ENCODE measurements at places on chromosomes 2 and 18.

GRCh38 chr2:196440413-196440812 is 199.1 kb upstream of the CCDC150 start:
- H3K36me3 ChIP-seq: no peaks in the 10 kb centered on the region
- no peak overlapping the region for H3K27ac ChIP-seq
- DNase-seq: no peak
- H3K4me3 ChIP-seq: no peak overlapping the region
- no peaks in the 10 kb centered on the region for H3K27me3 ChIP-seq

- peak overlapping the region; percentile 56 for H3K27ac ChIP-seq
- no peaks in the 10 kb centered on the region for H3K36me3 ChIP-seq
- no peaks in the 10 kb centered on the region for H3K27me3 ChIP-seq
- peaks cover 8% of the 10 kb centered on the region for H3K4me1 ChIP-seq
- peak overlapping the region; percentile 79 for H3K4me3 ChIP-seq
- DNase-seq: no peak
Observed at GRCh38 chr18:34976534-34976898, 64.7 kb upstream of the MAPRE2 start.

DNA sequence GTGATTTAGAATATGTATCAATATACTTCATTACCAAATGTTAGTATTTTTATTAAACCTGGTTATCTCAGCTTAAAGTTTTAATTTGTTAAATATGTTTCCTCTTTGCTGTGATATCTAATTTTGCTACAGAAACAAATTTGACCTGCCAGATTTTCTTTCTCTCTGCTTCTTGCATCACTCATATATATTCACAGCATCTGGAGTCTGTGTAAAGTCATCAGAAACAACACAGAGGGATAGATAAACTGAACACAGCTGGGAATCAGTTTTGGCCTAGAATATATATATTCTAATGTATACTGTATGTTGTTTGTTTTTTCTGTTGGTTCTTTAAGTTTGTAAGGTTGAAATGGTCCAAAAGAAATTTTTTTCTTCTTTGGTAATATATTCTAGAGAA is 8.5 kb downstream of the PSMD14 start:
- no peaks in the 10 kb centered on the region for H3K36me3 ChIP-seq
- no peak overlapping the region for H3K27ac ChIP-seq
- no peak overlapping the region for H3K4me3 ChIP-seq
- no peaks in the 10 kb centered on the region for H3K4me1 ChIP-seq

DNA sequence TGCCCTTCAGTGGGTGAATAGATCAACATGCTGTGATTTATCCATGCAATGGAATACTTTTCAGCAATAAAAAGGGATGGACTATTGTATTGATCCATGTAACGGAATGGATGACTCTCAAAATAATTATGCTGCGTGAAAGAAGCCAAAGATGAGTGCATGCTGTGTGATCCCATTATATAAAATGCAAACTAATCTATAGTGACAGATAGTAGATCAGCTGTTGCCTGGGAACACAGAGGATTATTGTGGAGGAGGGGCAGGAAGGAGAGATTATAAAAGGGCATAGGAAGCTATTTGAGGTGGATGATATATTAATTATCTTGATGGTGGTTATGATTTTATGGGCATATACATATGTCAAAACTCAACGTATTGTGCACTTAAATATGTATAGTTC is 55.5 kb upstream of the ADAM23 start:
- no peaks in the 10 kb centered on the region for H3K27me3 ChIP-seq
- no peaks in the 10 kb centered on the region for H3K4me1 ChIP-seq
- H3K4me3 ChIP-seq: no peak overlapping the region
- DNase-seq: no peak
- H3K36me3 ChIP-seq: no peaks in the 10 kb centered on the region
- no peak overlapping the region for H3K27ac ChIP-seq

GRCh38 chr2:240913810-240914644 is 7.9 kb downstream of the CROCC2 start:
- H3K4me1 ChIP-seq: peaks cover 42% of the 10 kb centered on the region
- no peaks in the 10 kb centered on the region for H3K36me3 ChIP-seq
- peak overlapping the region; percentile 76 for H3K27ac ChIP-seq
- DNase-seq: peak; percentile 82
- H3K4me3 ChIP-seq: no peak overlapping the region
- peaks cover 53% of the 10 kb centered on the region for H3K27me3 ChIP-seq

GRCh38 chr2:74039611-74040010 is 54.9 kb downstream of the TET3 start:
- no peaks in the 10 kb centered on the region for H3K36me3 ChIP-seq
- H3K27ac ChIP-seq: no peak overlapping the region
- no peak for DNase-seq
- peaks cover 14% of the 10 kb centered on the region for H3K4me1 ChIP-seq

- H3K4me3 ChIP-seq: peak overlapping the region; percentile 66
- H3K27me3 ChIP-seq: peaks cover 6% of the 10 kb centered on the region
- no peaks in the 10 kb centered on the region for H3K36me3 ChIP-seq
- peak overlapping the region; percentile 58 for H3K27ac ChIP-seq
- peak; percentile 77 for DNase-seq
Observed at GRCh38 chr18:61581578-61582201, 248.5 kb downstream of the CDH20 start.

DNA sequence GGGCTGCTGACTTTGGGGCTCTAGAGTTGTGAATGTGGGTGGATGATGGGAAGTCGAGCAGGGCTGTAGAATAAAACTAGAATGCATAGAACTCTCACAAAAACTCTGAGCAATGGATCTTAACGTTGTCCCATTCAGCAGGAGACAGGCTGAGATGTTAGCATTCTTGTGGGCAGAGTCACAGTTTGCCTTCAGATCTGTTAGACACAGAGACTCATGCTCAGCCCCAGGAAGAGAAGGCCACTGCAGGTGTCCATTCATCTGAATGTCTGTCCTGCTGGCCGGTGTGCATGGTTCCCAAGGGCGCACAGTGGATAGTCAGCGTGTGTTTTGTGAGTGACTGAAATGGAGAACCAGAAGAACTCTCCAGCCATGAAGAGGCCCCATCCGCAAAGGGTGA is 111.3 kb downstream of the TSN start:
- no peaks in the 10 kb centered on the region for H3K4me1 ChIP-seq
- DNase-seq: no peak
- H3K36me3 ChIP-seq: no peaks in the 10 kb centered on the region
- no peak overlapping the region for H3K4me3 ChIP-seq
- H3K27ac ChIP-seq: no peak overlapping the region
- peaks cover 9% of the 10 kb centered on the region for H3K27me3 ChIP-seq

- H3K4me3 ChIP-seq: no peak overlapping the region
- no peak overlapping the region for H3K27ac ChIP-seq
- no peak for DNase-seq
- no peaks in the 10 kb centered on the region for H3K27me3 ChIP-seq
Observed at GRCh38 chr2:176424746-176425145, 155.5 kb downstream of the MTX2 start.

- no peak for DNase-seq
- no peaks in the 10 kb centered on the region for H3K36me3 ChIP-seq
- H3K4me1 ChIP-seq: no peaks in the 10 kb centered on the region
- H3K4me3 ChIP-seq: no peak overlapping the region
- no peaks in the 10 kb centered on the region for H3K27me3 ChIP-seq
Observed at GRCh38 chr18:73893880-73894279, 253.8 kb downstream of the FBXO15 start.

DNA sequence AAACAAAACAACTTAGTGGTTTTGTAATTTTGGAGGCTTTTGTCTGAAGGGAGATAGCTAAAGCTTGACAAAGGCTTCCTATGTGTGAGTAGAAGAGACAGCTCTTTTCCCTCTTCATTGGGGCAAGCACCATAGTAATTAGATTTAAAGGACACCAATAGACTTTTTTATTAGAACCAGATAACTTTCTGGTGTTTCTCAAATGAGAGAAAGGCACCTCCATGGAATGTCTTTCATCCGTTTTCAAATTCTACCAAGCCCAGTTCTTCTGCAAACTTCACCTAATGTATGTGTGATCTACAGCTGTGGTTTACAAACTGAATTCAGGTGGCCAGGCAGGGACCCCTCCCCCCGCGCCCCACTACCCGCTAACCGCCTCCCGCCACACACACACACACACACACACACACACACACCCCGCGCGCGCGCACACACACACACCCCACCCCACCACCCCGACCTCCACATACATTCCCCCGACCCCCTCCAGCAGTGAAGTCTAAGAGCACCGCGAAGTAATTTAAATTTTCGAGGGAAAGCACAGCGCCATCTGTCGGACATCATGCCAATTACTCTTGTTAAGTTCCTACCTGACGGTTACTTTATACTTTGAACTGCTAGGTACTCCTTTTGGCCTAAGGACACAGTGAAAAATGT is 31.6 kb upstream of the PPP1R1C start:
- peak overlapping the region; percentile 28 for H3K4me3 ChIP-seq
- H3K27me3 ChIP-seq: no peaks in the 10 kb centered on the region
- peak; percentile 15 for DNase-seq
- H3K36me3 ChIP-seq: no peaks in the 10 kb centered on the region
- peaks cover 7% of the 10 kb centered on the region for H3K4me1 ChIP-seq
- no peak overlapping the region for H3K27ac ChIP-seq
